Activated CD8-positive, alpha-beta memory T cell treated with anti-CD3 and anti-CD28 coated beads, Interleukin-2, amount 10 ng/mL, durations not matched to agents 7 days and 5 days (primary cell): ENCODE measurements at places on chromosomes 11 and 22.

GRCh38 chr11:1043563-1044096 is 7.1 kb upstream of the MUC6 start:
- DNase-seq: no peak

DNA sequence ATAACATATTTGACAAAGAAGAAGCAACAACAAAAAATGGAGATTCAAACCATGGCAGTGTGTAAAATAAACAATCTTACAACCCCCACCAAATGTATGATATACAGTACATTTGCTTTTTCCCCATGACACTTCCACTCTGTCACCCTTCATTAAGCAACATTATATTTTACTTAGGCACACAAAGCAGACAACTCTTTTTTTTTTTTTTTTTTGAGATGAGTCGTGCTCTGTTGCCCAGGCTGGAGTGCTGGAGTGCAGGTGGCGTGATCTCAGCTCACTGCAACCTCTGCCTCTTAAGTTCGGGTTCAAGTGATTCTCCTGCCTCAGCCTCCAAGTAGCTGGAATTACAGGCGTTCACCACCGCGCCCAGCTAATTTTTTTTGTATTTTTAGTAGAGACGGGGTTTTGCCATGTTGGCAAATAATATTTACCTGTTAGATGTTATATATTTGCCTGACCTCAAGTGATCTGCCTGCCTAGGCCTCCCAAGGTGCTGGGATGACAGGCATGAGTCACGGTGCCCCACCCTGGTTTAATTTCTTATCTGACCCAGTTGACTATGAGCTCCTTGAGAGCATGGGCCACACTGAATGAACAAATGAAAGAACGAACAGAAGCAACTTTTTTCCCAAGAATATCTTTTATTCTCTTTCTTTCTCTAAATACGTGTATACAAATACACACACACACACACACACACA is 5.5 kb upstream of the PCF11 start:
- no peak for DNase-seq

- no peak for DNase-seq
These were observed 551.9 kb upstream of the KIRREL3 start for GRCh38 chr11:127552446-127552845.

DNA sequence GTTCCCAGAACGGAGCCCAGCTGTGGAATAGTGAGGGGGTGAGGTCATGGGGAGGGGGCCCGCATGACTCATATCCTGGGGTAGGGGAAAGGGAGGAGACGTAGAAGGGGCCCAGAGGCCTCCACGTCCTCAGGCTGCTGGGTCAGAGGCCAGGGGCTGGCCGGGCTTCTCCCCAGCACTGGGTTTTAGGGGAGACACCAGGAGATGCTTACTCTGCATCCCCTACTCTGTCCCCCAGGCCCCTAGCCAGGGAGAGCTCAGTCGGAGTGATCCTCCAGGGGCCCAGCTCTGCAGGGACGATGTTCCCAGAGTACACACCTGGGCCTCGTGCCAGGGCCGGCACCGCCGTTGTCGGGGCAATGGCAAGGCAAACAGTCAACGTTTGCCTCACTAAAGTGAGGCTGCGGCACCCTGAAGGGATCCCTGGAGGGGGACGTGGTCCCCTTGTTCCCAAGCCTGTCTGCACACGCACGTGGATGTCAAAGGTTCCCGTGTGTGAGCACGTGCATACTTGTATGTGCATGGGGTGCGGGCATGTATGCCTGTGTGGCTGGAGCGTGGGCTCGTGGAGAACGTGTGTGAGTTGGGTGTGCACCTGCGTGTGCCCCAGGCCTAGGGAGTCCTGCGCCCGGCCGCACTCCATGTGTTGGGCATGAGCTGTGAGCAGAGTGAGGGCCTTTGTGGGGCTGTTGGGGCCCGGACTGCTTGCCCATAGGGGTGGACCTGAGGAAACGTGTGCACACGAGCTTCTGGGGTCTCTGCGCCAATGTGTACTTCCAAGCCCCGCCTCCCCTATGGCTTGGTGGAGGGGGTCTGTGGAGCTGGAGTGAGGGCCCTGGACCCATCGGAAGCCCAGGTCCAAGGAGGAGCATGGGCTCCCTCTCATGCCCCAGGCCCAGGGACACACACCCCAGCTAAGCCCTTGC is 14.2 kb downstream of the PRR33 start:
- no peak for DNase-seq

DNA sequence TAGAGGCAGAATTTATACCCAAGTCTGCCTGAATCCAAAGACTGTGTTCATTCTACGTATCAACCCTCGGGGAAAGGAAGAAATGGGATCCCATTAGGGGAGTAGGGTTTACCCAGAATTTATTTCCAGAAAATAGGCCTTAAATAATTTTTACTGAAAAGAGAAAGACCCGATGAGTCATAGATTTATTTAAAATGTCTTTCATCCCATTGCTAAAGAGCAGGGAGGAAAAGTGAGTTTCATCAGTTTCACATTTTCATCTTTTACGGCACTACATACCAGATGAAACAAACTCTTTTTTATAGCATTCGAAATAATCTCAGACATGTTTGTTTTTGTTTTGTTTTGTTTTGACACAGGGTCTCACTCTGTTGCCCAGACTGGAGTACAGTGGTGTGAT is 31.3 kb downstream of the SLC1A2 start:
- no peak for DNase-seq

DNA sequence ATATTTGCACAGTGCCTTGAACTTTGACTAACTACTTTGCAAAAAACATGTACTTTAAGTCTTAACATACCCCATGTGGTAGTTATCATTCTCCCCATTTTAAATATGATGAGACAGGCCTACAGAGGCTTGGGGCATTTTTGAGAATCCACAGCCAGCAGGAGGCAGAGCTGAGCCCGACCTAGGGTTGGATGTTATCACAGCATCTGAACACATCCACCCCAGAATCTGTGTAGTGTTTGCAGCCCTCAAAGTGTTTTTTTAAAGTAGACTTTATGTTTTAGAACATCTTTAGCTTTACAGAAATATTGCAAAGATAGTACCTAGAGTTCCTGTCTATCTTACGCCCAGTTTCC is 17.6 kb downstream of the OTOG start:
- DNase-seq: no peak
